ENCODE measurements at places on chromosomes 12 and 14. TPM values are rescaled to one million over a fixed set of nuclear protein-coding genes. Genes with fewer than 3 reads are reported as not detected.
A peak's percentile ranks its signal among the peaks of the same experiment; 100 is the strongest.

DNA sequence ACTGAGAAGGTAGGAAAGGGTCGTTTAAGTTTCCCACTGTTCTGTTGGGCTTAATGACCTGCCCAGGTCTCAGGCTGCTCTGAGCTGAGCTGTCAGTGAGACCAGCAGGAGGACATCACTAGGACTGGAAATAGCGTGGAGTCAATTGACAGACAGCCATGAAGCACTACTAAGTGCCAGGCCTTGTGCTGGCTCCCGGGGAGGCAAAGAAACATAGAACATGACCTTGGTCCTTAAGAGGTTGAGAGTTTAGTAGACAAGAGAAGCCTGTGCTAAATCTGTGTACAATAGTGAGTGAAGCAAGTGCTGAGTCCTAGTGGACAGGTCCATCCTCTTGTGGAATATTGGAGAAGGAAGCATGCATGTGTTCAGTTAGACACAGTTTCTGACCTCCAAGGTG lies 239.2 kb downstream of the CACNA1C start:
- no peaks in the 10 kb centered on the region for H3K36me3 ChIP-seq
- H3K4me1 ChIP-seq = peaks cover 10% of the 10 kb centered on the region
- H3K27me3 ChIP-seq = no peaks in the 10 kb centered on the region
- no peak overlapping the region for H3K4me3 ChIP-seq

GRCh38 chr12:91432089-91432488 lies 249.5 kb upstream of the DCN start:
- H3K27me3 ChIP-seq = no peaks in the 10 kb centered on the region
- no peak overlapping the region for H3K27ac ChIP-seq
- H3K4me1 ChIP-seq = no peaks in the 10 kb centered on the region
- H3K4me3 ChIP-seq = no peak overlapping the region

- peak overlapping the region; percentile 84 for H3K4me3 ChIP-seq
- peaks cover 5% of the 10 kb centered on the region for H3K4me1 ChIP-seq
- H3K36me3 ChIP-seq = no peaks in the 10 kb centered on the region
- H3K27ac ChIP-seq = peak overlapping the region; percentile 88
Observed at GRCh38 chr14:103629503-103630121, 601 bp downstream of the KLC1 start.

DNA sequence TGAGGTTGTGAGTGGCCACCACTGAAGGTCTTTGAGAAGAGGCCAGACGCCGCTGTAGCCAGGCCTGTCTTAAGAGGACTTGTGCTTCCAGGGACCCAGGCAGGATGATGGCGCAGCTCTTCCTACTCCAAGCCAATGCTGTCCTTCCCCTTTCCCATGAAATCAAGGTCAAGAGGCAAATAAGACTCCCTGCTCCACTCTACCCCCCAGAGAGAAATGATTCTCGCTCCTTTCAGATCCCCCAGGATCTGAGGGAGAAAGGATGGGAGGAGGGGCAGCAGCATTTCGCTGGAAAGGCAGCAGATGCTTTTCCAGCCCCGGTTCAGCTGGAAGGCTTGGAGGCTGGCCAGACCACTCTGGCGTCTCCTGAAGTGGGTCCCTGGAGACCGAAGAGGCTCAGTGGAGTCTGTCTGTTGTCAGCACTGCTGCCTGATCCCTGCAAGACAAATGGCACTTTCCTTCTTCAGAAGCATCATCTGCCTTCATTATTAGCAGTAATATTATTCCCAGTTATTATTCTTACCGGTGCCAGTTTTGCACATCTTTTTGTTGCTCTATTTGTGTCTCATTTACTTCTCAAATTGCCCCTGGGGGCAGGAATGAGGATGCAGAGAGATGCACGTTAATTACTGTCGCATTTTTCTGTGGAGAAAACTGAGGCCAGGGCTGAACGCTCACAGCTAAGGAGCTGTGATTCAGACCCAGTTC lies 51.4 kb downstream of the C14orf132 start:
- no peaks in the 10 kb centered on the region for H3K27me3 ChIP-seq
- no peaks in the 10 kb centered on the region for H3K4me1 ChIP-seq
- H3K4me3 ChIP-seq = no peak overlapping the region
- no peak overlapping the region for H3K27ac ChIP-seq

- H3K36me3 ChIP-seq = no peaks in the 10 kb centered on the region
- DNase-seq = no peak
- no peak overlapping the region for H3K4me3 ChIP-seq
- H3K27ac ChIP-seq = no peak overlapping the region
- H3K4me1 ChIP-seq = no peaks in the 10 kb centered on the region
- no peaks in the 10 kb centered on the region for H3K27me3 ChIP-seq
Observed at GRCh38 chr12:49947593-49948226, 2.8 kb upstream of the AQP2 start.

KRT75 gene
- not detected for total RNA-seq

KRT83 gene
- not detected for total RNA-seq
